NCI-H2029 (cell line): ENCODE measurements at places on chromosomes 3 and 15.
A peak's percentile ranks its signal among the peaks of the same experiment; 100 is the strongest.

GRCh38 chr3:15439476-15439875 lies 12.1 kb downstream of the EAF1 start:
- DNase-seq: no peak

GRCh38 chr3:87053553-87053952 lies 62.6 kb upstream of the VGLL3 start:
- DNase-seq: no peak

DNA sequence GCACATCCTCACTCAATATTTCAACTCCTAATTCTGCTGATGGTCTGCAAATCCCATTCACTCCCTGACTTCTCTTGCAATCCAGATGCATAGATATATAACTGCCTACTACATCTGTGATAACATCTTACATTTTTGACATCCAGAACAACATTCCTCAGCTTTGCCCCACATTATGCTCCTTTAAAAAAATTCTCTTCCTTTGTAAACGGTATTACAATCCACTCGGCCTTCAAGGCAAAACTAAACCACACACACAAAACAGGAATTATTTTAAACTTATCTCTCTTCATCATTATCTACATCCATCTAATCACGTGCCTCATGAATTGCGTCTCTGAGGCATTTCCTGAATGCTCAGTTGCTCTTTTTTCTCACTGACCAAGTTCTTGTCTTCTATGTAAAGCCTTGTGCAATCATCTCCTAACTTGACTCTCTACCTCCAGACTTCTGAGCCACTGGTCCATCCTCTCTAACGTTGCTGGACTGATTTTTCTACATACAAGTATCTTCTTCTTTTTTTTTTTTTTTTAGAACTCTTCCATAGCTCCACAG lies 117.0 kb downstream of the SATB1 start:
- no peak for DNase-seq

GRCh38 chr3:155231792-155232191 lies 61.7 kb downstream of the STRIT1 start:
- DNase-seq: no peak

GRCh38 chr3:160837394-160837980 lies 81.5 kb downstream of the PPM1L start:
- DNase-seq: no peak

GRCh38 chr15:100041127-100041828 lies 300.5 kb downstream of the ADAMTS17 start:
- no peak for DNase-seq

GRCh38 chr3:27554706-27555105 lies 70.5 kb upstream of the SLC4A7 start:
- DNase-seq: no peak

GRCh38 chr15:32636410-32636809 lies 5.1 kb upstream of the SCG5 start:
- DNase-seq: no peak

DNA sequence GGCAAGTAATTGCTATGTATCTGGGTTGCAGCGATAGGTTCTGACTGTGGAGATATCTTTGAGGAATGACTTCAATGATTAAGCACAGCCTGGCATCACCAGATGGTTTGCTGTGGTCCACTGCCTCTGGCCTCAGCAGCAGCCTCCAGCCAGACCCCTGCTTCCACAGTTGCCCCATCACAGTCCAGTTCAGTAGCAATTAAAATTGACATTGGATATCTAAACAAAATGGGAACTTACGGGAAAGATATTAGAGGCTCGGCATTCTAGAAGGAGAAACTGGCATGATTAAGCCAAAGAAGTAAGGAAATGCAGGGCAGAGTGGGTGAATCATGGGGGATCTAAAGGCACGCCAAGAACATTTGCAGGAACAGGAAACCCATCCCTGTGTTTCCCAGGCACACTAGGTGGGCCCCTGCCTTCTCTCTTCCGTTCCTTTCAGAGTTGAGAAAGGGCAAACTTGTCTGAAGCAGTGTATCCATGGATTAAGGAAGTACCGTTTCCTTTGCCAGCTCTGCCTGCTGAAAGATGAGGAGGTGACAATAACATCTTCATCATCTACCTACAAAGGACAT lies 36.3 kb upstream of the SH3BP5 start:
- no peak for DNase-seq

DNA sequence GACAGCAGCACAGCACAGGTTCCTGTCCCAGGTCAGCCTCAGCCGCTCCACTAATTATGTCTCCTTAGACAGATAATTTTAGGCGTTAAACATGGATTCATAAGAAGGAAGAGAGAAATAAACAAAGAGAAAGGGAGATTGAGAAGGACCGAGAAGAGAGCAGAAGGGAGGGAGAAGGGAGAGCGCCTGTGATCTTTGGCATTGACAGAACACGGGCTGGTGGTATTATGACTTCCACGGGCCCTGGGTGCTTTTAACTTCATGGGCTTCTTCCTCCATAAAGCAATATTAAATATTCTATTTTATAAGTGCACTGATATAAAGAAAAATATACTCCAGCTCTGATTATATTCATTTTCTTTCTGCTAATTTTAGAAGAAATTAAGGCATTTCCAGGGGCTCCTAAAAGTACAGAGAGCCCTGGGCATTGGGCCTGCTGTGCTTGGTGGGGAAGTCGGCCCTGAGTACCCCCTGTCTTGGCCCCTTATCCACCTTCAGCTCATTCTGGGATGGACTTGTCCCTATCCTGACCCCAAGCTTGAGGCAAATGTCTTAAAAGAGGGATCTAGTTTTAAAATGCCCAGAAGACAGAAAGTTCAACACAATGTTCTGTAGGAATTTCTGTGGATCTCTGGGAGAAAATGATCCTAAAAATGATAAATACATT lies 135.3 kb downstream of the MEX3B start:
- no peak for DNase-seq

DNA sequence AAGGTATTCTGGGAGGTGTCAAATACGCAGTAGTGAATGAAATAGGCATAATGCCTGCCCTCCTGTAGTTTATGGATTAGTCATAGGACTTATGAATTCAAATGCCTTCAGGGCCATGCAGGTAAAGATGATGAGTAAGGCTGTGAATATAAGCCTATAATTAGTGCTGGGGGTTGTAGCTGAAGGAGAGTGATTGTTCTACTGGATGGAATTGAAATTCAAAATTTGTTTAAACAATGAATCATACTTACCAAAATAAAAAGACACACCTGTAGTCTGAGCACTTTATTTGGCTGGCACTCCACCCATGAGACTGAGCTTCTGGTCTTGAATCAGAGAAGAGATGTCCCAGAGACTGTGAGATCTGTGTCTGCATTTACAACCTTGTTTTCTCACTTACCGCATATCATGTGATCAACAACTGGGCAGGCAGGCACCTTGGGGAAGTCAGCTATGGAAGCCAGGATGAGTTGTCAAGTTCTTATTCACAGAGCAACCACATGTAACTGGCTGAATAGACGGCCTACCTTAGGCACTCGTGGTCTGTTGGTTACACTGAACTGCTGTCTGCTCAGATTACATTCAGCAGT lies 291.8 kb downstream of the NAALADL2 start:
- peak; percentile 92 for DNase-seq

DNA sequence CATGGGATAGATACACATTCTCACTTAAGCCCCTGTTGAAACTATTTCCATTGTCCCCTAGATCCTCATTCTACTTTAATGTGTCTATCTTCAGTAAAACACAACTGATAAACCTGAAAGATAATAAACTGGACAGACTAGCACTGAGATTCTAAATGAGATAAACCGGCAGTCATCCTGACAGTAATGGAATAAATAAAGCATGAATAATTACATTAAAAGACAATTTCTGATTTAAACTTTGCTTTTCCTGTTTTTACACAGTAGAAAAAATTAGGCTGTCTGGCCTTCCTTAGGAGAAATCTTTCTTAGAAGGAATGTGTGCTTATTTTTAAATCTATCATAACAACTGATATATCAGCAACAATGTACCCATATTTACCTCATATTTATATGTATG lies 232.4 kb downstream of the FHIT start:
- no peak for DNase-seq

DNA sequence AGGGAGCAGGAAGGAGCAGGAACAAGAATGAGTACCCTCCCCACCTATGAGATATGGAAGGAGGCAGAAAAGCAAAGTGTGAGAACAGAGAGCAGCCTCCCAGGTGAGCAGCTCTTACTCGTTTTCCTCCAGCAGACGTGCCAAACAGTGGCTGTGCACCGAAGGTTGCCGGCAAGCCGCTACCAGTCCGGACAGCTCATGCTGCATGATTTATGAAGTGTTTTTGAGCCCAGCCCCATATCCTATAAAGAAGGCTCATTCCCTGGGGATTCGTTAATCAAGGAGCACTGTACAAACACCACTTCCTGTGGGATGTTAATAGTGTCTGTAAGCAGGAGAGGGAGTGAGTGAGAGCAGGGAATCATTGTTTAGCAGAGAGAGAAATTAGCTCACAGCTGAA lies 118.3 kb upstream of the FOXB1 start:
- DNase-seq: no peak
